Mononuclear cell (primary cell): ENCODE measurements at places on chromosomes 3 and 15. TPM values are rescaled to one million over a fixed set of nuclear protein-coding genes. Genes with fewer than 3 reads are reported as not detected.

DUT gene
- total RNA-seq = 19.8 TPM

SOX2 gene
- total RNA-seq = under 0.01 TPM

TMC3 gene
- not detected for total RNA-seq

GRK7 gene
- total RNA-seq = 0.10 TPM

ACTRT3 gene
- total RNA-seq = not detected
